ENCODE measurements at places on chromosomes 7 and 10.

DNA sequence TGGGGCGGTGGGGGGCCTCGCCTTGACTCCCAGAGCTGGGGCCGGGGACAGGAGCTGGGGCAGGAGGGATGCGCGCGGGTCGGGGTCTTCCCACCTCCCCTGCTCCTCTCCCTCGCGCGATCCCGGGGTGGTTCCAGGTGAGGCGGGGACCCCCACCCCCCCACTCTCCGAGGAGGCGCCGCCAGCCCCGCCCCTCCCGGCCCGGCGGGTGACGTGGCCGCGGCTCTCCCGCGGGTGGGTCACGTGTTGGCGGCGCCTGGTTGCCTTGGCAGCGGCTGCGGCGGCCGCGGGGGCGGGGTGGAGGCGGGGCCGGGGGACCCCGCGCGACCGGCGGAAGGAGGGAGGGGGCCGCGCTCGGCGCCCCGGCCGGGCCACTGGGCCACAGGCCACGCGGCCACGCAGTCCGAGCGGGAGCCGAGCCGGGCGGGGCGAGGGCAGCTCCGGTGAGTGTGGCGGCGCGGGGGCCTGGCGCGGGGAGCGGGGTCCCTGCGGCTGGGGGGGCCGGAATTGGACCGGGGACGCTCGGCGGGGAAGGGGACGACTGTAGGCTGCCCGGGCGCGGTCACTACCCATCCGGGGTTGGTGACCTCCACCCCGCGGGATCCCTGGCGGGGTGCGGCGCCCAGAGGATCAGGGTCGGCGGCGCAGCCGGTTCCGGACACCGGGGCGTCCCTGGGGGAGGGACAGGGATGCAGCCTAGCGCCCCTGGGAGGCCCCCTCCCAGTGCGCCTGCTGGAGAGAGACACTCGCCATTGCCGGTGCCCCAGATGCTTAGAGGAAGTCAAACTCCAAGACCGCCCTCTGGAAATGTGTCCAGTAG lies at the start of gene ORAI2:
Gene ORAI2, plus strand, starts transcription at position 357 of the 820 bp plus-strand sequence. CDS start 5,382 bp downstream, outside the sequence.
- DNase-seq = no peak

GRCh38 chr7:20835111-20835750 lies 48.5 kb upstream of the SP8 start:
- DNase-seq = no peak

GRCh38 chr10:64041989-64042490 lies 520.8 kb downstream of the REEP3 start:
- no peak for DNase-seq

DNA sequence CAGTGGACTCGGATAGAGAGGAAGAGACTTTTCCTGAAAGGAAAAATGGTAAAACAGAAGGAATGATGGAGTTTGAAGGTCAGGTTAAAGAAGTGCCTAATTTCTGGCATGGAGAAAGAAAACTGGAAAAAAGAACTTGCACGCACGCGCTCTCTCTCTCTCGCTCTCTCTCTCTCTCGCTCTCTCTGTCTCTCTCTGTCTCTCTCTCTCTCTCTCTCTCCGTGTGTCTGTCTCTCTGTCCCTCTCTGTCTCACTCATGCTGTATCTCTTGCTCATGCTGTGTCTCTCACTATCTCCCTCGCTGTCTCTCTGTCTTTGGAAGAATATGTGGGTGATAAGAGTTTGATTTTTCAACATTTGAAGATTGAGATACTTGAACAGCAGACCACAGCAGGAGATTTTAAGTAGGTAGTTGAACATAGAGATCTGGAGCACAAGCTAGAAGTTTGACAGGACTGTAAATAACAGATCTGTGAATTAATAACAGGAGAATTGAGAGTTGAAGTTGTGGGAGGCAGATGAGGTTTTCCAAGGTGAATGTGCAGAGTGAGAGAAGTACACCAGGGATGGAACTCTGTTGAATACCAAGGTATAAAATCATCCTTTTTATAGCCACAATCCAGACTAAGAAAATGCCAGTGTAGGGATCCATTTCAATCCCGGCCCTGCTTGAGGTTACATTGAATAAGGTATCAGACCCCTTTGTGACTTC lies 33.1 kb downstream of the ADD3 start:
- no peak for DNase-seq

- no peak for DNase-seq
Measured at GRCh38 chr10:97065686-97066660, 119.8 kb downstream of the SLIT1 start.

- DNase-seq = no peak
Measured at GRCh38 chr10:23341004-23341403, 3.6 kb downstream of the C10orf67 start.

DNA sequence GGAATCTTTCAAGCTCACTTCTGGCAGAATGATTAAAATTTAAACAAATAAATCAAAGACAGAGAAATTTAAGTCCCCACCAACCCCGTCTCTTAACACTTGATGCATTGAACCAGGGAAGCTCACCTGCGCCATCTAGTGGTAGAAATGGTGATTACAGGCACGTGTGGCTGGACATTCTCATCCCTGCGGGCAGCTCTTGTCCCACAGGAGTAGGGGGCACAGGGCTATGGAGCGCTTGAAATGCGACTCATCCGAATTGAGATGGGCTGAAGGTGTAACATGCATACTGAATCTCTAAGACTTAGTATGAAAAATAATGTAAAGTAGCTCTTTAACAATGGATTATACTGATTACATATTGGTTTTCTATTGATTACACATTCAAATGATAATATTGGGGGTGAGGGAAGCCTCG lies 24.8 kb upstream of the SLIT1 start:
- DNase-seq = no peak

DNA sequence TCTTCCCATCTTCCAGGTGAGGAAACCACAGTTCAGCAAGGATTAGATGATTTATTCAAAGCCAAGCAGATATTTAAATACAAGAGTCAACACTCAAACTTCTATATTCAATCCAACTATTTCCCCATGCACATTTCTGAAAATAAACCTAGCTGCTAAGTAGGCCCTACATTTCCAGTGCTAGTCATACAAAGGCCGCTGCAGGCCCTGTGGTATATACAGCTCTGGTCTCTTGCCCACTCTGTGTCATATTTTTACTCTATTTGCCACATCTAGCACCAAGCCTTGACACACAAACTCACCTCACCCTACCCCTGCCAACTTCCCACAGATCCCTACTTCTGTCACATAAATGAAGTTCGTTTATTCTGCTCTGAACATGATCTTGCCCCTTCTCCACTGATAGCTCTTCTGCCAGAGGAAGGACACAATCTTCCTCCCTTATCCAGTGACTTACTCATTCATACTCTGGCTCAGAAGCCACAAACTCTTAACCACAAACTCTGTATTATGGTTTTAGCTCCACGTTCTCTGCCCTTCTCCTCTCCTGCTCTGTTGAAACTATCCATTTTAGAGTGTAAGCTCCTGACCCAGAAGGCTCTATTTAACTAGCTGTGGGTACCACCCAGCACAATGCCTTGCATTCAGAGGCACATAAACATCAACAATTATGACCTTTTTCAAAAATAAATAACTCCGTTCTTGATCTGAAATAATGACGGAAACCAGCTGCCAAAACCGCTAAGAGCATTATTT lies 180.7 kb downstream of the CPEB3 start:
- DNase-seq = no peak

DNA sequence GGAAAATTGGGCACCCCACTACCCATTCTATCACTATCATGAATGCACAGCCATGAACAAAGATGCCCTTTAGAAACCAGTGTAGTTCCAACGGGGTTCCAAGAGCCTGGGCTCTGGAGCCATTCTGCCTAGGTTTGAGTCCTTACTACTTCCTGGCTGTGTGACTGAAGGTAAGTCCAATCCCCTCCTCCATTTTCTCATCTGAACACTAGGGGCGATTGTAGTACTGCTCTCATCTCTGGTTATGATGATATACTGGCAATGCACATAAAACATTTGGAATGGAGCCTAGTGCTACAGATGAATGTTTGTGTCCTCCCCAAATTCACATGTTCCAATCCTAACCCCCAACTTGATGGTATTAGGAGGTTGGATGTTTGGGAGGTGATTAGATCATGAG lies 28.1 kb upstream of the CDH23 start:
- no peak for DNase-seq

DNA sequence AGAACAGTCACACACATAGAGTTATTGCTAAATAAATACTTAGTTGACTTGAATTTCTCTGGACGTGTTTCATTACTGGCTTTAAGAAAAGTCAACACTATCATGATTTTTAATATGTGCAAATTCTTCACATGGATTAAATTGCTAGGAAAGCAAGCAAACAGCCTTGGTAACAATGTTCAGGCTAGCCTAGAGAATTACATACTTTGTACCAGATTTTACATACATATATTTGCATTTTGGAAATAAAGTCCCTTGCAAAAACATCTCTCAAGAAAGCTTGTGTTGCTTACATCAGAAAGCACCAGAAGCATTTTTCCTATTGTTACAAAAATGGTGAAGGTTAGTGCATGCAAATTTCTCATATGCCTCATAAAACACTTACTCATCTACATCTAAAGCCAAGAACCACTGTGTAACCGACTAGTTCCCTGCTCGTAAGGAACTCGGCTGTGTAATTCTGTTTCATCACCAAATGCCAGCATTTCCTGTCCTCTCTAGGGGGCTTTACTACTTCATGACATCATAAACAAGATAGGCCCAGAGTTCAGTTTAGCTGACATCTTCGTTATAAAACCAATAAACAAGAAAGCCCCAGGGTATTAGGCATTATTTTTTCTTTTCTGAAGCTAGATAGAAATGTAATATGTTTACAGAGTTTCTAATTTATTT lies 87.8 kb downstream of the CFAP58 start:
- DNase-seq = no peak

DNA sequence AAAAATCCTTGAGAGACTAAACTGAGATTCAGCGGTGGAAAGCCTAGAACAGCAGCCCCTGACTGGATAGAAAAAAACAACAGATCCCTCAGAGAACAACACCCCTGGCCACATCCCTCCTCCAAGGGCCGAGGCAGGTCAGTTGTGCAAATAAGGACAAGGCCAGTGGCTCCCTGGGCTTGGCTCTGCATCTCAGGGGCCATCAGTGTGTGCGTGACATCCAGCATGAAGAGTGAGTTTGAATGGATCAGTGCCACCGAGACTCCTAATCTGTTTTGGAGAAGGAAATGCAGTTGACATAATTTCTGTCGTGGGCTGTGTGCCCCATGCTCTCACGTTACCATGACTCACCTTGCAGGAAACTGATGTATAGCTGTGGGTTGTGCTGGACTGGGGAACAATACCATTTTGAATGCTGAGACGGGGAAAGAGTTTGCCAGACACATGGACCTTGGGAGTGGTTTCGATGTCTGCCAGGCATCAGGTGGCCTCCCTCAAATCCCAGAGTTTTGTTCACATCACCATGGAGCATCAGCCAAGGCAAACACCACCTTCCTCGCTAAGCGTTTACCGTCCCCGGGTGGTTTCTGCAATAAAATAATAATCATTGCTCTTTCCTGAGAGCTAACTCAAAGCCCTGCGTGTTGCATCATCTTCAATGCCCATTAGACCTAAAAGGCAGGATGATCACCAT lies 153.2 kb upstream of the FZD8 start:
- no peak for DNase-seq

DNA sequence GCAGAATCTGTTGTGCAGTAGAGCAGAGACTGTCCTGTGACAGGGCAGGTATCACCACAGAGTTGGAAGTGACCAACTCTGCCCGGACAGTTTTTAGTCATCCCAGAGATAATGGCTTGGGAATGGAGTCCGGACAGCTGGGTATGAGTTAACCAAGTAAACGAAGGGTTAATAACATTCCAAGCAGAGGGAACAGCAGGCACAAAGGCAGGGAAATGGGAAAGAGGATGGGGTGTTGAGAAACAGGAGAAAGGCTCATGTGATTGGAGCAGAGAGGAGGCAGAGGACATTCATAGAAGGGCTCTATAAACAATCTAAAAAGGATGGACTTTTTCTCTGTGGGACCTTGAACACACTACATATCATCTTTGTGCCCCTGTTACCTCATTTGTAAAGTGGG lies 132.2 kb upstream of the YAE1 start:
- no peak for DNase-seq

GRCh38 chr10:4088354-4089066 lies 303.5 kb upstream of the KLF6 start:
- no peak for DNase-seq

- no peak for DNase-seq
Measured at GRCh38 chr10:95544783-95545500, 16.2 kb downstream of the SORBS1 start.

DNA sequence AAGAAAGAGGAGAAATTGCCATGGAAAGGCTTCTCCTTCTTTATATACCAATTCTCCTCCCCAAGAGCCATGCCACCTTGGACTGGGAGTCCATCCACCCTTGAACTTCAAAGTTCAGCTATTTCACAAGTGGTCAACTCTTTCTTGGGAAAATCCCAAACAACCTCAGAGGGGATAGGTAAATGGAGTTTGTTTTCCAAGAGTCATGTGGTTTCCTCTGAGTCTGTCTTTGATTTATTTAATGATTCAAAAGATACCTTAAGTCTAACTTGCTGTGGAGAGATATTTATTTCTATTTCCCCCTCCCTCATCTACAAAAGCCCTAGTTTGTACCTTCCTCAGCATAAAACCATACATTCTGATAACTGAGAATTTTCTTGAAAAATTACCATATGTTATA lies 758.6 kb upstream of the IGFBP3 start:
- DNase-seq = no peak

GRCh38 chr10:96014473-96015102 lies 28.8 kb upstream of the CCNJ start:
- DNase-seq = no peak

DNA sequence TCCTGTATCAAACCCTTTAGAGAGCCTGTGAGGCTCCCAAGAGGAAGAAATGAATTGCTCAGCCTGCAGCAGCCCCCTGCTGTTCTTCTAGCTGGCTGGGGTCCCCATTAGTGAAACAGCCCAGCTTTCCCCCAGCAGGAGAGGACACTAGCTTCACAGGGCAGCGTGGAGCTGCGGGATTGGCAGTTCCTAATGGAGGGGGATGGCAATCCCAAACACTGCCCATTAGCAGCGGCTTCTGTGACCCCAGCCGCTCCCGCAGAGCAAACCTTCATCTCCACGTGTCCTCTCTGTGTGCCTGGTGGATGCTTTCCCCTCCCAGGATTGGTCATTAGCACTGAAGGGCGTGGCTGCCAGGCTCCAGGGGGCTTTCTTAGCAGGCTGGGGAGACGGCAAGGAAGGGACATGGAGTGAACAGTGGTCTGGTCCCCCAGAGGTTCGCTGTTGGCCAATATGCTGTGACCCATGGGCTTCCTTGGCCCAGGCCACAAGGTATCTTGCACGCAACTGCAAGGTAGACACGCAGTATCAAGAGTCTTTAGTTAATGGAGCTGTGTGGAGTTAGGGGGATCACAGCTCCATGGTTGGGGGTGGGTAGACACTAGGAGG lies 322.5 kb upstream of the ZMIZ1 start:
- DNase-seq = no peak

DNA sequence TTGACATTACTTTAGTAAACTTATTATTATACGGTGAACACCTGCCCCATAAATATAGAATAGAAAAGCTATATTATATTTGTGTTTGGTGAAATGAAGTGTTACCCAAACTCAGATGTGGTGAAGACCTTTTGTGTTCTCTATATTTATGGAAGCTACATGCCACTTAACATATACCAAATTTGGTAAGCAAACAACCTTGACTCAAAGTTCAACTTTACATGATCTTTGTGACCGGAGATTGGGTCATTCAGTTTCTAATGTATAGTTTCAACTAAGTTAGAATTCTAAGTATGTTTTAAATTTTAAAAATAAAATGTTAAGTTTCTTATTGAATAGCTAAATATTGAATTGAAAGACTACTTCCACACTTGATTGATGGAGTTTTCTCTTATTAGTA lies 288.6 kb upstream of the SEMA3D start:
- DNase-seq = no peak

- DNase-seq = no peak
Measured at GRCh38 chr7:147492606-147493005, 1098.0 kb upstream of the C7orf33 start.

Data from NCI-H2081 treated with DMSO at 0.1 percent for 48 hours (cell line).